ENCODE measurements at places on chromosomes 11 and 22. TPM values are rescaled to one million over a fixed set of nuclear protein-coding genes. Genes with fewer than 3 reads are reported as not detected.

Gene HOATZ
- not detected for total RNA-seq

Gene OSM
- total RNA-seq: not detected

Gene P2RX6
- 7.2 TPM for total RNA-seq

Gene CREB3L1
- 68.6 TPM for total RNA-seq

Gene NKAPD1
- 24.3 TPM for total RNA-seq

Gene SCN3B
- total RNA-seq: 0.22 TPM

Gene HBD
- not detected for total RNA-seq

Gene GAS2
- 0.66 TPM for total RNA-seq

Gene SIDT2
- total RNA-seq: 21.8 TPM

Gene CDHR5
- not detected for total RNA-seq

Gene EMID1
- not detected for total RNA-seq

Data from placental pericyte (primary cell).